Neural crest cell (in vitro differentiated cells): ENCODE measurements at places on chromosomes 5 and 9. TPM values are rescaled to one million over a fixed set of nuclear protein-coding genes. Genes with fewer than 3 reads are reported as not detected.

- no peak for DNase-seq
These were observed 33.9 kb upstream of the JMY start for GRCh38 chr5:79202076-79202475.

GRCh38 chr5:98786191-98786853 lies 12.9 kb downstream of the RGMB start:
- DNase-seq = no peak

- DNase-seq = no peak
These were observed 14.2 kb upstream of the CCNB1 start for GRCh38 chr5:69152731-69153130.

Gene ATP10B
- 10.8 and 13.2 TPM in 2 replicates for total RNA-seq

DNA sequence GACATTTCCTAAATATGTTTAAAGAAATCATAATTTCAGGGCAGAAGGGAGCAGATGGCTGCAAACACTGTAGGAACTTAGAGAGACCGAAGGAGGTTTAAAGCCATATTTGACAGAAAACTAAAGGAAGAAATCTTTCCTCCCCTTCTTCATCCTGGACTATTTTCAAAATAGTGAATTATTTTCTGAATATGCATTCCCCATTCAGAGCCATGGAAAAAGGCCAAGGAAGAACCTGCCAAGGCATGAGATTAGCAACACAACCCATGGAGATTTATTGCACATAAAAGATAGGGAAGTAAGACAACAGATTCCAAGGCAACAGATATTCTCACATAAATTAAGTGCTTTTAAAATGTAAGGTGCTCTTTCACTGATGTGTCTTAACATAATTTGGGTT lies 233.3 kb upstream of the ADAMTS16 start:
- no peak for DNase-seq

Gene FRRS1L
- 3.4 and 3.9 TPM in 2 replicates for total RNA-seq

Gene GDA
- total RNA-seq = 11.5 and 12.3 TPM in 2 replicates

Gene GRM6
- not detected in 2 replicates for total RNA-seq

GRCh38 chr5:138677782-138678181 lies 75.4 kb upstream of the CTNNA1 start:
- DNase-seq = no peak

DNA sequence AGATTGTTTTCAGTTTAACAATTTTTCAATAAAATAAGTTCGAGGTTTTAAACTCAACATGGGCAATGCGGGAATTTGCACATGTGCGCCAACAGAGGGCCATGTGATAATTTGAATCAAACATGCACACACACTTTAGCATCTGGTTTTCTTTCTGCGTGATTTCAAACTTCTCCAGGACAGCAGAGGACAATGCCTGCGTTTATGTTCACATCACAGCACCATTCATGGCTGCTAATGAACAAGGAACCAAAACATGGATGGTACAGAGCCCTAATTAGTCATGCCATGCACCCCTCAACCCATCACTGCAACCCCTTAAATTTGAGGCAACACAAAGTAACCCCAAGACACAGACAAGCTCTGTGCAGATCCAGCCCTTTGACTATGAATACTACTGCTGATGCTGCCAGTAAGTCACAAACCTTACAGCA lies 2.8 kb downstream of the SHC3 start:
- no peak for DNase-seq

GRCh38 chr9:14866200-14866749 lies 44.0 kb downstream of the FREM1 start:
- DNase-seq = no peak

Gene PCA3
- not detected in 2 replicates for total RNA-seq

DNA sequence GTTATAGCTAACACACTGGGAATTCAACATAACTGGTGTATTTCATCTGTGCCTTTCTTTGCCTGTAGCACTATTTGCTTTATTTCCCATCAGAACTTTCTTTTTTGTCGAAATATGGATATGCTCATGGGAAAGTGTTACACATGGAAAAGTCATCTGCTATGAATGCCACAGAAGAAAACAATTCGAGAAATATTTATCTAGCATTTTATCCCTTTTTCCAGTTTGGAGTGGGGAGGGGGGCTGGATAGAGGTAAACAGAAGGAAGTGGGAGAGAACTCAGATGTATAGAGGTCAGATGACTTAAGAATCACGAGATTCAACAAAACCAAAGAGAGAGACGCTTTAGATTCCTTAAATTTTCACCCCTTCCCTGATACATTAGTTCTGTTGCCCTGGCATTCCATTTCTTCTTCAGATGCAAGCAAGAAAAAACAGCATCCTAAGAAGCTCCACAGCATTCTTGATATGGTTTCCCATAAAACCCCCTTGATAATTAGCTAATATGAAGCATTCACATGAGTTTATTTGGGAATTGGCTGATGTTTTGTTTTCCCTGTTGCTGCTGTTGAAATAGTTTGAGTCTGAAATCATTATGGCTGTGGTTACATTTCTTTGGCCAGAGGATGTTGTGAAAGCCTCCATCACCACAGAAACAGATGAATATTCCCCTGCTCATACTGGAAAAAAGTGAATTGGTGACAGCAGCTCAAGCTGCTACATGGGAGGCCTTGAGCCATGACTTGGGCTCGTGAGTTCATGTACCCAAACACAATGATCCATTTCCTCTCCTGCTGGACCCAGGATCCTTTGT lies 335.8 kb upstream of the DAB2 start:
- no peak for DNase-seq

DNA sequence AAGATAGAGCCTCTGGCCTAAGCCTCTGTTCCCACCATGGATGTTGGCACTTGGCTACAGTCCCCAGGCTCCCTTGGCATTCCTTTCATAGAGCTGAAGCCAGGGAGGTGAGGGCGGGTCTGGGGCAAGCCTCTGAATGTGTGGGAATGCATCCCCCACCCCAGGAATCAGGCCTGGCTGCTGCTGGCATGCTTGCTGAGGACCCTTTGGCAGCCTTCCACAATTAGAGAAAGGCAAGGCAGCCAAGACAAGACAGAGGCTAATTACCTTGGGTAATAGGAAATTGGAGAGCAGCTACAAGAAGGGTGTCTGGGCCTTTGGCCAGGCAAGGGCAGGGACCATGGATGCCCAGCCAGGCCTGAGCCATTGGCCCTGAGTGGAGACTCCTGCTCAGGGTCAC lies 204.4 kb upstream of the TRIM32 start:
- no peak for DNase-seq

- no peak for DNase-seq
These were observed 174.0 kb downstream of the NR3C1 start for GRCh38 chr5:143229426-143229895.

DNA sequence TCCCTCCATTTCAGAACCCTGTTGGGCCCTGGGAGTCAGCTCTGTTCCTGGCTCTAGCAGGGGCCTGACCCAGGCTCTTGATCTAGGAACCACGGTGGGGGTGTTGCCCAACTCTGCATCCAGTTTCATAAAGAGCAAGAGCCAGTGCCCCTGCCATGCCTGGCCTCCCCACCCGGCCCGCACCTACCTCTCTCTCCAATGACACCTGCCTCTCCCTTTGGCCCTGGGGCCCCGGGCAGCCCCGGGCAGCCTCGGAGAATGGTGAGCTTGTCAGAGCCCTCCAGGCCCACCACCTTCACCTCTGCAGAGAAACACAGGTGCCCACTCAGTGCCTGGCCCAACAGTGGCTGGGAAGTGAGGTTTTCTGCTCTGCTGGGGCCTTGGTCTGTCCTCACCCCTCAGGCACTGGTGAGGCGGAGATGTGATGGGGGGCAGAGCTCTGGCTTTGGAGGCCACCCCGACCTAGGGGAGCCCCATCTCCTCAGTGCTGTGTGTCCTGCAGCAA lies 1.5 kb downstream of the FCN1 start:
- no peak for DNase-seq
